ENCODE measurements at places on chromosomes 7 and 10.

- DNase-seq = no peak
These were observed 6.4 kb downstream of the KIAA1549 start for GRCh38 chr7:138974675-138975292.

- no peak for DNase-seq
These were observed 33.5 kb downstream of the PLCE1 start for GRCh38 chr10:94027197-94027596.

DNA sequence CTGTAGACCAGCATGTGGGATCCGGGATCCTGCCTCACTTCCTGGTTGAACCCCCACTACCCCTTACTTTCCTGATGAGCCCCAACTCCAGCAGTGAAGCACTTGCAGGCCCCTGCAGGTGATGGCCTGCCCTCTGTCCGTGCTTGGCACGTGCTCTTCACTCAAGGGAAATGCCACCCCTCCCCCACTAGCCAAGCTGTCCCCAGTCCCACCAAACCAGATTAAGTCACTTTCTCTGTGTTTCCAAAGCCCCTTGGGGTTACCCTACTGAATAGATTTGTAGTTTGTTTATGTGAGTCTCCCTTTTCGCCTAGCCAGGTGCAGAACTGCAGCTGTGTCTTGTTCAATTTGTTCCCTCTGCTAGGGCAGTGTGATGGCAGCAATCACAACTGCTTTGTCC is 121.7 kb downstream of the WDFY4 start:
- DNase-seq = no peak

GRCh38 chr10:48671914-48672595 is 12.6 kb upstream of the WDFY4 start:
- no peak for DNase-seq

GRCh38 chr10:61983255-61983654 is 81.8 kb downstream of the ARID5B start:
- DNase-seq = no peak

- no peak for DNase-seq
These were observed 21.0 kb downstream of the ASB13 start for GRCh38 chr10:5645375-5645774.

DNA sequence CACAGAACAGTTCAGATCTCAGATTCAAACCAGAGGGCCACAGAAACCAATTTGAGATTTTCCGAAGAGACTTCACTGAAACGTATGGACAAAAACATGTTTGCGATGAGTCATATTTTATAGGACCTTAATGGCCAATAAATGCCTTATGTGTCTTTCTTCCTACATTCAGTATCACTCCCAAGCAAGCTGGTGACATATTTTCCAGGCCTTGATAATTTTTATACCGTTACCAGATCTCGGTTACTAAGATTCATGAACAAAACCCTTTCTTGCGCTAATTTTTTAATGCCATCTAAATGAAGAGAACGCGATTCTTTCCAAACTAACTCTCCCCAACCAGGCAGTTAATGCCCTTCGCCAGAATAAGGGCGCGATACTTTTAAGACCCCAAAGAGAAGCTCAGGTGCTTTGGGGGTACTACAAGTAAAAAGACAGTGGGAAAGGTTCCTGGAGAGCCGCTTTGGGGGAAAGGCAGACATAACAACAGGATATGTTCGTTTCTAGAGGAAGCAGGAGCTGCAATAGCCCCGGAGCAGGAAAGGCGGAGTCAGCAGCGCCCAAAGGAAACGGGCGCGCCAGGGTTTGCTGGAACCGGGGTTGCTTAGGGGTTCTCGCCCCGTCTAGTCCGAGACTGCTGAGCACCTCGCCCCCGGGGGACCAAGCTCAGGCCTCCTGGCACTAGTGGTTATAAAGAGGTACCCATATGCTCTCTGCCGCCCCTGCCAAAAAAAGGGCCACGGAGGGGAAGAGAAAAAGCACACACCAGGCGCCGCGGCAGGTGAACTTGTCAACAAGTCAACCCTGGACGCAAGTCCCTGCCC is 884 bp downstream of the ICA1 start:
- DNase-seq = peak; percentile 65

DNA sequence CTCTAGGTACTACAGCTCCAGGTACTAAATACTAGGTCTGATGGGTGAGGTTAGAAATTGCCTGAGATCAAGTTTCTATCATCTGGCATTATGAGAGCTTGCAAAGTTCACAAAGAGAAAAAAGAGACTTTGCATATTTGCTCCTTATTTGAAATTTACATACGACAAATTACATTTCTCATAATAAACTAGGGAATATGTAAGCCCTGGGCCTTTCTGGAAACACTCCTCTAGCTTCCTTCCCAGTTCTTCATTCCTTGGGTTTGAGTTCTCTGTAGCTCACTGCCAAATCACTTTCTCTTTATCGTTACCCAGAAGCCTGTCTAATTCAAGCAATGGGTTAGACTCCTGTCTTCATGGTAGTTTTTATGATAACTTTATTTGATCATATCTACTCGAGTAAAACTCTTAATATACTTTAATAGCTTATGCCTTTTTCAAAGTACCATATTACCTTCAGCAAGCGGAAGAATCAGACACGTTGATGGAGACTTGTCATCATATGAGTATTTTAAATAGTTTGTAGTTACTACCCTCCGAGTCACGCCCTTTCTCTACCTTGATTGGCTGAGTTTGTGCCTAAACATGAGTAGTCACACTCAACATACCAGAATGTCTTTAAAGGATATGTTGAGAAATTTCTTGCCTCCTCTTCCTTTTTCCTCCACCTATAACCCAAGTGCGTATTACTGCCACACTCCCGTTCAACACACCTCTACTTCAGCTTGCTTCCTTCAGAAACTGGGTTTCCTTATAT is 150.5 kb downstream of the DKK1 start:
- no peak for DNase-seq

GRCh38 chr10:44424298-44424697 is 39.4 kb upstream of the CXCL12 start:
- DNase-seq = no peak

DNA sequence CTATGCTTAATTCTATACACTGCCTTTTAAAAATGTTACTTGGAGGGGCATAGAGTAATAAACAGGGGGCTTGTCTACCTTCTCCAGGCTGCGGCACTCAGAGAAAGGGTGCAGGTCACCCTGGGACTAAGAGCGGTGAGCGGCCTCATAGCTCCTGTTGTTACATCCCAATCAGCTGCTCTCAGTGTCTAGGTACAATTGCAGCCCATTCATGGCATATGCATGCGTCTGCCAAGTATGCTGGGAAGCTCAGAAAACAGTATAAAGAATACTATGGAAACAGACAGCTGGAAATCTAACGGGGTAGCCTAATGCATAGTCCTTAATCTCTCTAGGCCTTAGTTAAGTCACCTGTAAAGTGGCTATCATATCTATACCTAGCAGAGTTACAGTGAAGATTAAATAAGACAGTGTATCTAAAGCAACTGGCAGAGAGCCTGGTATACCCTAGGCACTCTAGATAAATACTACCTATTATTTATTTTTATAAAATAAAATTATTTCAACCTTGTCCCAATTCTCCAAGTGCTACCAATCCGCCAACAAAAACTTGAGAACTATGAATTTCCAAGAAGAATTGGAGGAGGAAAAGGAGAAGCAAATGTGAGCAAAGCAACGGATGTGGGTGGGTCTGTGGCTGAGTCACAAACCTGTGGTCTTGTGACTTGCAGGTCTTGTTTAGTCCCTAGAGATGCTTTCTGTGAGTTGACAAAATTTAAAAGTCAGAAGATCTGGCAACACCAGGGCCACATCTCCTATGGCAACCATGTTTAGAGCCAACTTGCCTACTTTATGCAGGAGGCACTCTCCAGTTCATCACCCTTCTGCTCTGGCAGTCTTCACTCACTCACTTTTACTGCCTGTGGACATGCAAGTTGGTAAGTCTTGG is 183.0 kb downstream of the RAPGEF5 start:
- no peak for DNase-seq

DNA sequence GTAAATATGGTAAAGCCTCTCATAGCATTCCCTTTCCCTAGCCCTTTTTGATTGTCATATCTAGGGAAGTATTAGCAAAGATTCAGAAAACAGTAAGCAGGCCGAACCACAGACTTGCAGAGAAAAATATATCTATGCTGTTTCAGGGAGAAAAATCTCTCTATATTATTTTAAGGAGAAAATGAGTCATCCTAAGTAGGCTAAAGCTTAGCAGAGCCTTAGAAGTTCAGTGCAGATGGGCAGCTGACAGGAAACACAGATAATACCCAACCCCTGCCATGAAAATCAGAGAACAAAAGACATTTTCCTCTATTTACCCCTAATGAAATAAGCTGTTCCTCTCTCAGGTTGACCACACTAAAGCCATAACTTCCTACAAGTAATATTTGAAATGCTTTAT is 16.5 kb downstream of the C1QL3 start:
- no peak for DNase-seq

- DNase-seq = no peak
These were observed 7.8 kb downstream of the PROSER2 start for GRCh38 chr10:11830836-11831519.

DNA sequence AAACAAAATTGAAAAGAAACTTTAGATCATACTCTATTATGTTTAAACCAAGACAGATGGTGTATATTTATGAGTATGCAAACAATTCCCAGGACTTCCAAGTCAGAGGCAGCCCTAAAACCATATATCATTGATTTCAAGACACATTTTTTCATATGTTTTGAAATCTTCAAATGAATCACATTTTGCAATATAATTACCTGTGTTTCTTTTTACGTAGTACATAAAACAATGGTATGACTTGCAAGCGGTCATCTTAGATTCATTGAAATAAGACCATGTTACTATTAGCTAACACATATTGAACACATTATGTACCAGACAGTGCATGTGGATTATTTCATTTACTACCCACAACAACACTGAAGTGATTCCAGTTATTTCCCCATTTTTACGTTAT is 14.9 kb downstream of the SMURF1 start:
- no peak for DNase-seq

DNA sequence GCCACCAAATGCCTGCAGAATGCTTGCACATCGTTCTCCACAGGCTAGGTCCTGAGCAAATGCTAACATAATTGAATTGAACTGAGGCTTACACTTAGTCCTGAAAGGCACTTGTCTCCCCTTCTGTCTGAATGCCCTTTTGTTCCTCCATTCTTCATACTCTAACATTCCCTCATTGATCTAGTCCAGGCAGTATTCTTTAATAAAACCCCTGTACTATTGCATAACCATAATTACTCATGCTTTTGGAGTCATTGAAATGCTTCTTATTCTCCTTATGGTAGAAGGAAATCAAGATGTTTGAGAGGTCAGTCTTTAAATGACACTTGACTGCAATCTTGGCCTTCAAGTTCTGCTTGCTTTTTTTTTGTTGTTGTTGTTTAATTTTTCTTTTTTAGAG is 7.1 kb downstream of the PI4K2A start:
- no peak for DNase-seq

- no peak for DNase-seq
These were observed 4.0 kb upstream of the AQP1 start for GRCh38 chr7:30907527-30908267.
